ENCODE measurements at places on chromosomes 6 and 20. TPM values are rescaled to one million over a fixed set of nuclear protein-coding genes. Genes with fewer than 3 reads are reported as not detected.

HLA-DRB1 gene
- total RNA-seq = 0.84 TPM

DNA sequence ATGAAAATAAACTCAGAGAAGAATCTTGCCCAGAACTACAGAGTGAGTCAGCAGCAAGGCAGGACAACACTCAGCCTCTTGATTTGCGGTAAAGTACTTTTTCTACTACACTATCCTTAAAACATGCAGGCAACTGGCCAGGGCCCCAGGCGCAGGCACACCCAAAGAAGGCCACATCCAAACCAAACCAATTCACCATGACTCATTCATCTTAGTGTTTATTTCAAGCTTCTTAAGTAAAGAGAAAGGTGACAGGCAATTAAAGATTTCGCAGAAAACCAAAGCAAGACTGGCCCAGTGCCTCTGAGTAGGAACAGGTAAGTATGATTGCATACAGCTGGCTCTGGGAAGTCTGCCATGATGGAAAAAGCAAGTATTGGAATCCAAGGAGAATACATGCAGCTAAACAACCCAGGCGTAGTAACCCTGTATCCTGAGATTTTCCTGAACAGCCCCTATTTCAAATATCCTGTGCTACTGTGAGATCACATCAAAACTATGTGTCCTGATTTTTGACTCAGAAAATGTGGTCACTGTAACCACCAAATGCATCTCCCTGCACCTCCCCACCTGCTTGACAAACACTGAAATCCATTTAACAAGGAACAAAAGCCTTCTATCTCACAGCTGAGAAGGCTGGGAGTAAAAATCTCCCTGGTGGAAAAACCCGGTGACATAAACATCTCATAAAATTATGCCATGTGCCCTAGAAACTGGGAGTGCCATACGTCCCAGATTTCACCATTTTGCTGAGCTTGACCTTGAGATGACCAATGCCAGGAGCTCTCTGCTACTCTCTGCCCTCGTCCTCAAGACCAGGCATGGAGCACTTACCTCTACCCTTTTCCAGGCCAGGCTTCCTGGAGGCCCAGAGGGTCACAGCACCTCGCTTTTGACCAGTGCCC is 12.4 kb downstream of the WFDC3 start:
- no peak overlapping the region for H3K4me3 ChIP-seq
- H3K27me3 ChIP-seq = no peaks in the 10 kb centered on the region
- H3K27ac ChIP-seq = no peak overlapping the region
- no peaks in the 10 kb centered on the region for H3K4me1 ChIP-seq
- H3K36me3 ChIP-seq = no peaks in the 10 kb centered on the region

DNA sequence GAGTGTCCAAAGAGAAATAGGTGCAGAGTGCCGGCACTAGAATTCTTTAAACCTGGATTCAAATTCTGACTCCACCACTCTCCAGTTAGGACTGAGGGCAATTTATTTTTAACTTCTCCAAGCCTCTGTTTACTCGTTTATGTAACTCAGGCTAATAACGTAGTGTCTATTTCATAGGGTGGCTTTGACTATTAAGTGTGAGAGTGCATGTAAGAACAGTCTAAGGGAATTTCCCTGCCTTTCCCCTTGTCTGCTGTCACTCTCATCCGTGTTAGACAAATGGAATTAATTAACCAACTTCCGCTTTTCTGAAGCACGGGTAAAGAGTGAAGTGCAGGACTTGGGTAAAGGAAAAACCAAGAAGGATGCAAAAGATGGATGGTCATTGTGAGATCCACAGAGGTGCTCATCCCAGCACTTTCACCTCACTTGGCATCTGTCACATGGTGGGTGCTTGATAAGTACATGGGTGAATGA is 4.1 kb upstream of the ZKSCAN8 start:
- H3K4me3 ChIP-seq = peak overlapping the region; percentile 96
- H3K27me3 ChIP-seq = peaks cover 11% of the 10 kb centered on the region
- H3K36me3 ChIP-seq = peaks cover 7% of the 10 kb centered on the region

GRCh38 chr20:6504826-6505225 is 262.7 kb upstream of the BMP2 start:
- no peak overlapping the region for H3K4me3 ChIP-seq
- H3K27ac ChIP-seq = no peak overlapping the region
- no peak for DNase-seq
- H3K4me1 ChIP-seq = peaks cover 8% of the 10 kb centered on the region
- H3K27me3 ChIP-seq = no peaks in the 10 kb centered on the region

- no peak overlapping the region for H3K4me3 ChIP-seq
- peaks cover 15% of the 10 kb centered on the region for H3K4me1 ChIP-seq
- H3K36me3 ChIP-seq = no peaks in the 10 kb centered on the region
- no peaks in the 10 kb centered on the region for H3K27me3 ChIP-seq
- peak overlapping the region; percentile 88 for H3K27ac ChIP-seq
Observed at GRCh38 chr6:105810105-105810921, 275.8 kb upstream of the PRDM1 start.

- DNase-seq = no peak
- H3K27me3 ChIP-seq = no peaks in the 10 kb centered on the region
- H3K4me1 ChIP-seq = peaks cover 34% of the 10 kb centered on the region
- no peaks in the 10 kb centered on the region for H3K36me3 ChIP-seq
Observed at GRCh38 chr6:38262609-38263008, 377.1 kb downstream of the BTBD9 start.

DNA sequence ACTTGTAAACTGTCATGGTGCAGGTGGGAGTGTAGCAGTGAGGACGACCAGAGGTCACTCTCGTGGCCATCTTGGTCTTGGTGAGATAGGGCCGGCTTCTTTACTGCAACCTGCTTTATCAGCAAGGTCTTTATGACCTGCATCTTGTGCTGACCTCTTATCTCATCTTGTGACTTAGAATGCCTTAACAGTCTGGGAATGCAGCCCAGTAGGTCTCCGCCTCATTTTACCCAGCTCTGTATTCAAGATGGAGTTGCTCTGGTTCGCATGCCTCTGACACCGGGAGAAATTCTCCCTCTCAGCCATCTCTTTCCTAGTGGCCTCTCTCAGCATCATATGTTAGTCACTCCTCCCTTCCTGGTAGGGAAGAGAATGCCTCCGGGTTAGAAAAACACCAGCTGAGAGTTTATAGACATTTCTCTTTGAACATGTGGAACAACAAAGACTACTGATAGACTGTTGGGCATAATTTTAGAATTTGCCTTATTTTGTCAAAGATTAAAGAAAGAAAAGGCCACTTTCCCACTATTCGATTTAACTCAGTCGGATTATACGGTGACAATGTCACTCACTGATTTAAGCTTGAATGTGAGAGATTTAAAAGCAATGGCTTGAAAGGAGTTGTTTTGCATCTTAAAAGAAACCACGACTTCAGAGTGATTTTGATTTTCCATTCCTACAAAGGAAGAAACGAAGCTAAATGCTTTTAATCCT is 67.9 kb upstream of the SNX9 start:
- DNase-seq = no peak
- peaks cover 17% of the 10 kb centered on the region for H3K4me1 ChIP-seq
- no peak overlapping the region for H3K4me3 ChIP-seq
- H3K27ac ChIP-seq = no peak overlapping the region
- H3K36me3 ChIP-seq = peaks cover 6% of the 10 kb centered on the region

DNA sequence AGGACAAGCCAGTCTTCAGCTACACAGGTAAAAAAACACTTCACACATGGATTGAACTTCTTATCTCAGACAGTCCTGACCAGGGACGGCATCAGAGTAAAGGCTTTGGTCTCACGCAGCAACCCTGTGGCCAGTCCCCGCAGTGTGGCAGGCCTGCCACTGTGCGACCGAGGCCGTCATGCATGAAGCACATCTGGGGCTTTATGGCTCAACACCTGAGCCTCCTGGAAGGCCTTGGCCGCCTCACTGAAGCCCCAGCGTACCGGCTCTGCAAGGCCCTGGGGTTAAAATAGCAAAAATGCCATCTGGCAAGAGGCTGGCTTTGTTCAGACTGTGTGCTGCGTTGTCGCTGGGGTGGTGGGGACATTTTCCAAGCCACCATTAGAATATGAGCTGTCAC is 32.8 kb downstream of the TBC1D7 start:
- DNase-seq = no peak
- H3K4me3 ChIP-seq = no peak overlapping the region
- no peak overlapping the region for H3K27ac ChIP-seq
- no peaks in the 10 kb centered on the region for H3K4me1 ChIP-seq
- H3K36me3 ChIP-seq = peaks cover 28% of the 10 kb centered on the region
- H3K27me3 ChIP-seq = no peaks in the 10 kb centered on the region

DNA sequence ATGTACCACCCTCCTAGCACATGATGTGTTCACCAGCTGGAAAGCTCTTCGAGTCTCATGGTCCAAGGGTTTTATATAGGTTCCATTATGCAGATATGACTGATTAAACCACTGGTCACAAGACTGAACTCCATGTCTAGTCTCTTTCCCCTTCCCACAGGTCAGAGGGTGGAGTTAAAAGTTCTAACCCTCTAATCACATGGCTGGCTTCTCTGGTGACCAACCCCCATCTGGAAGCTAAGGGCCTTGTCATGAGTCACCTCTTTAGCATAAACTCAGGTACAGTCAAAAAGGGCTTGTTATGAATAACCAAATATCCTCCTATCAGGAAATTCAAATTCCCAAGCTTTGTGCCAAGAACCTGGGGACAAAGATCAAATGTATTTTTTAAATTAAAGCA is 52.0 kb upstream of the KLHL31 start:
- no peak for DNase-seq
- peaks cover 2% of the 10 kb centered on the region for H3K27me3 ChIP-seq
- H3K27ac ChIP-seq = no peak overlapping the region
- H3K36me3 ChIP-seq = no peaks in the 10 kb centered on the region

IPCEF1 gene
- total RNA-seq = 0.28 TPM

GRCh38 chr6:3904518-3904917 is 55.3 kb downstream of the FAM50B start:
- H3K36me3 ChIP-seq = no peaks in the 10 kb centered on the region
- H3K27ac ChIP-seq = no peak overlapping the region
- H3K27me3 ChIP-seq = peaks cover 54% of the 10 kb centered on the region
- H3K4me3 ChIP-seq = no peak overlapping the region
- DNase-seq = no peak

DNA sequence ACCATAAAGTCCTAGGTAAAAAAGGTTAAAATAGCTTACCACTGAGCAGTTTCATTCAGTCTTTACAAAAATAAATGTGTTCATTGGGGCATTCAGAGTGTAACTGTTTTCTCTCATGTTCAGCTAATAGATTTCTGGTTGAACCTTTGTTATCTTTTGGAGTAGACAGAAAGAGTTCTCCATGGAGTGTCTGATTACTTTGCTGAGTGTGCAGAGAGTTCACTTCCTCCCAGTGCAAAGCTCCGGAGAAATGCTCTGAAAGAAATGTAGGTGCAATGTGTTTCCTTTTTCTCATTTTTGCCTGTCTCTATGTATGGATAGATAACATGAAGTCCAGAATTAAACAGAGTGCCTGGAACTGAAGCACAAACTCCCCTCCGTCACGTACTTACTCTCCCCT is 52.6 kb downstream of the JAG1 start:
- no peak overlapping the region for H3K27ac ChIP-seq
- peaks cover 7% of the 10 kb centered on the region for H3K36me3 ChIP-seq
- no peak for DNase-seq
- no peak overlapping the region for H3K4me3 ChIP-seq
- H3K4me1 ChIP-seq = peaks cover 65% of the 10 kb centered on the region

DNA sequence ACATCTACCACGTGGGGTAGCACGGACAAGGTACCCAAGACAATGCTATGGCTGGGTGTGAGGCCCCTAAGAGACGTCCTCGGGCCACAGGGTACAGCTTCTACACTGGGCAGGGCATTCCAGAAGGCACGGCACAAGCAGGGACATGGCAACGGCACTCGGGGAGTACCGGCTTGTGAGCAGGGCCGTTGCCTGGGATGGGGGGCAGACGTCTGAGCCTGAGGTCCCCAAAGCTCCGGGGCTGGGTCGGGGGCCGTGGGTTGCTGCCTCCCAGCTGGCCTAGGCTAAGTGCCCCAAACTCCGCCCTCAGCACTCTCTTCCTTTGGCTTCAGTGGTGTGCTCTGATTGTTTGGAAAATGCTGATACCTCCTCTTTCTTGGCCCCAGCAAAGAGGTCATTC is 110.6 kb downstream of the SULF2 start:
- no peaks in the 10 kb centered on the region for H3K27me3 ChIP-seq
- H3K4me1 ChIP-seq = peaks cover 7% of the 10 kb centered on the region
- no peak overlapping the region for H3K4me3 ChIP-seq
- no peak for DNase-seq

- H3K27me3 ChIP-seq = peaks cover 39% of the 10 kb centered on the region
- H3K4me3 ChIP-seq = no peak overlapping the region
- no peak for DNase-seq
Observed at GRCh38 chr20:57996936-57997890, 231.2 kb downstream of the ANKRD60 start.
